ENCODE measurements at places on chromosomes 7 and 10.

GRCh38 chr10:129770286-129770685, 193.8 kb downstream of the EBF3 start:
- no peak for DNase-seq

- DNase-seq, result no peak
Observed at GRCh38 chr10:661597-662222, 27.8 kb downstream of the DIP2C start.

DNA sequence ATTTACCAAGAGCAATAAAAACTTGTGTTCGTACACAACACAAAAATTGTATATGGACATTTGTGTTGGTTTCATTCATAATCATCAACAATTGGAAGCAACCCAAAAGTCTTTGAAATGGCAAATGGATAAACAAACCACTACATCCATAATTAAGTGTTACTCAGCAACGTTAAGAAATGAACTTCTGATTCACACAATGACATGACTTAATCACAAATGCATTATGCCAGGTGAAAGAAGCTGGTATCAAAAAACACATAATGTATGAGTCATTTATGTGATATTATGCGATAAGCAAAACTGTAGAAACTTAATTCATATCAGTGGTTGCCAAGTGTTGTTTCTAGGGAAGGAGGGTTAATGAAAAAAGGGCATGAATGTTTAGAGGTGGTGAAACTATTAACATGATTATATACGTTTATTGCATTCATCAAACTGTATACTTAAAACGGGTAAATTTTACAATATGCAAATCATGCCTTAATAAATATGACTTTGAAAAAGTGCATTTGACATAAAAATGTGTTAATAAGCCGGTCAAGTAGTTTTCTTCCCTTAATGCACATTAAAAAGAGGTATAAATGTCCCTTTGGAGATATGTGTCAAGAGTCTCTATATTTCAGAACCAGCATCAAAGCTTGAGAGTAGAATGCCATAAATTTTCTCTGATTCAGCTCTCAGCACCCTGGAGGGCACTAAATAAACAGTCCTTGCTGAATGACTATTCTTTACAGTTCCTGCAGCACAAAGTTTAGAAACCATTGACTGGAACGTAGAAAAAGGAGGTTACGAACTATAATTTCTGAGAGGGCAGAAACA, 84.8 kb upstream of the GRM3 start:
- no peak for DNase-seq

GRCh38 chr10:25604591-25604990, 329.4 kb upstream of the MYO3A start:
- no peak for DNase-seq

DNA sequence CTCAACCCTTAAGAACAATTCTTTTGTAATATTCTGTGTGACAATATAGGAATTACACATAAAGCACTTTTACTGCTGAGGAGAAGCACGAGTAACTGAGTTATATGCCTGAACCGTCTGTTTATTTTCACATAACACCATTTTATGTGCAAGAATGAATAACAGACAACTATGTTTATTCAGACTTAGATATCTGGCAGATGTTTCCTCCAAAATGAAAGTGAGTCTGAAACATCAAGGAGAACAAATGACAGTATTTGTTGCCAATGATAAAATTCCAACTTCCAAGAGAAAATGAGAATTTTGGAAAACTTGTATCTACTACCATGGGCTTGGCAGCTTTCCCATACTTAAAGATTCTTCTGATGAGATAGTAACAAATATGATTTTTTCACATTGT, 51.4 kb downstream of the DNMBP start:
- DNase-seq, result no peak

GRCh38 chr10:74067373-74068352, 69.7 kb downstream of the VCL start:
- DNase-seq, result no peak

GRCh38 chr7:5309146-5309545, 26.4 kb downstream of the SLC29A4 start:
- no peak for DNase-seq

DNA sequence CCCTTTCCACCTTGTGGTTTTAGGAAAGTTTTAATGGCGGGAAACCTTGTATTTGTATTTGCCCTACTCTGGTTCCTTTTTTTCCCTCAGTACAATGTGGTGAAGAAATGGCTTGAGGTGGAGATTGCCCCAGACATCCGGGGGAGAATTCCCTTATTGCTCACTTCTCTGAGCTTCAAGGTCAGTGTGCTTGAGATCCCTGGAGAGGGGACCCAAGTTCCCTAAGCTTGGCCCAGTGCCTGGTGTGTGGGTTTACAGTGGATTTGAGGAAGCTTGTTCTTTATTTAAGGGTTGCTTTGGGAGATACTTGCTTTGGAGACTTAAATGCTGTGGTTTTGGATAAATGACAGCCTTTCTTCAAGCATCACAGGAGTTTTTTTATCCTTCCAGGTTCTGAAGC, 18.3 kb downstream of the CALHM2 start:
- no peak for DNase-seq

- no peak for DNase-seq
Observed at GRCh38 chr10:112778579-112778978, 171.5 kb upstream of the TCF7L2 start.

GRCh38 chr7:46071076-46071475, 150.0 kb upstream of the IGFBP3 start:
- no peak for DNase-seq

GRCh38 chr10:95400787-95401186, 110.0 kb upstream of the PDLIM1 start:
- DNase-seq, result no peak
